ENCODE measurements at places on chromosomes 12 and 14.

- no peak for DNase-seq
Observed at GRCh38 chr14:90698379-90698869, 117.8 kb downstream of the TTC7B start.

DNA sequence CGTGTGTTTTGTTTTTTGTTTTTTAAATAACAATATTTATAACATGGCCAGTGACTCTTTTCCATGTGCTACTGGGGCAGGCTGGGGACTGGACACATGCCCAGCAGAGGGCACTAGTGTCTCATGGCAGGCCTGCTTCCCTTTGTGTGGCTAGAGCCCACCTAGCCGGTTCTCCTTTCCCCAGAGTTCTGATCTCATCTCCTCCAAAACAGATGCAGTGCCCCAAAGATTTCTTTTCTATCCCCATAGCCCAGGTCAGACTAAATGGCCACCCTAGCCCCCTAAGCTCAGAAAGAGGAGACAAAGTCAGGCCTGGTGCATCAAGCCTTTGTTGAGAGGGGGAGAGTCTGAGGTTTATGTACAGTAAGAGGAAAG, 21.2 kb downstream of the PRPF40B start:
- DNase-seq: peak; percentile 88

DNA sequence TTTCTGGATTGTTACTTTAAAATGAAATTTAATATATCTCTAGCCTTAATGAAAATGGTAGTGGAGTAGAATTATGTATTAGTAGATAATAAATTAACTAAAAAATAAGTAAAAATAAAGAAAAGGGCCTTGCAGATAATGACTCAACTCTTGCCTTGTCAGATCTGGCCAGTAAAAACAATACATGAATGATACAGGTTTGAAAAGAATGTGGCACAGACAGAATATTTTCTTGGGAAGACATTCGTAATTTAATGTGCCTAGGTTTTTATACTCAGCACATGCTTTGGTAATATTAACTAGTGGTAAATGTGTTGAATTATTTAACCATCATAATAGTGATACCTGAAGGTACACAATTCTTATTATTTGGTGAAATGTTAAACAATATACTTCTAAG, 28.3 kb downstream of the ATF7IP start:
- no peak for DNase-seq

- DNase-seq: no peak
Observed at GRCh38 chr14:74949859-74950573, 5.4 kb downstream of the PGF start.

GRCh38 chr14:40417777-40418401, 985.7 kb upstream of the FBXO33 start:
- no peak for DNase-seq

Data from activated CD8-positive, alpha-beta memory T cell treated with anti-CD3 and anti-CD28 coated beads, Interleukin-2, amount 10 ng/mL, durations not matched to agents 7 days and 5 days (primary cell).